Activated T-cell treated with anti-CD3 and anti-CD28 coated beads, Interleukin-2, amount 50 U/mL, for 72 hours (primary cell): ENCODE measurements at places on chromosomes 12 and 14. TPM values are rescaled to one million over a fixed set of nuclear protein-coding genes. Genes with fewer than 3 reads are reported as not detected.
A peak's percentile ranks its signal among the peaks of the same experiment; 100 is the strongest.

Gene OR10G2
- not detected for total RNA-seq

DNA sequence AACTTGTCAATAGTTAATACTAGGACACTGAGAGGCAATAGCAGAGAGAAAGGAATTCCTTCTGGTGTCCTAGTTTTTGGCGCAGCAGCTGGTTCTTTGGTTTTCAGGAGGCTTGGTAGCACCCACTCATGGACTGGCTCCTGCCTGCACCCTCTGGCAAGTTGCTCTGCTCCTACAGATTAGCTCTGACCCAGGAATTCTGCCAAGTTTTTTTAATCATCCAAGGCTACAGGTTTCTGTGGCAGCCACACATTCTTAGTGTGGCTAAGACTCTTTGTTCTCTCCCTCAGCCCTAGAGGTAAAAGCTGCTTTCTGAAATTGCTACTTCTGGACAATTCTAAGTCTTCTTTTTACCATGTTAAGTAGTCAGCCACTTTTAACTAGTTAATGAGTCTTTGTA lies 72.0 kb upstream of the FKBP4 start:
- no peak overlapping the region for H3K27ac ChIP-seq
- DNase-seq, result no peak
- H3K27me3 ChIP-seq, result no peaks in the 10 kb centered on the region
- no peaks in the 10 kb centered on the region for H3K36me3 ChIP-seq
- no peaks in the 10 kb centered on the region for H3K4me1 ChIP-seq

Gene GLIPR1L1
- total RNA-seq, result not detected

GRCh38 chr12:132437252-132437932 lies 52.6 kb upstream of the FBRSL1 start:
- H3K36me3 ChIP-seq, result no peaks in the 10 kb centered on the region
- peaks cover 31% of the 10 kb centered on the region for H3K4me1 ChIP-seq
- peak overlapping the region; percentile 32 for H3K4me3 ChIP-seq
- no peak for DNase-seq
- no peaks in the 10 kb centered on the region for H3K27me3 ChIP-seq
- no peak overlapping the region for H3K27ac ChIP-seq

GRCh38 chr12:43887397-43887796 lies 51.5 kb downstream of the TMEM117 start:
- H3K36me3 ChIP-seq, result peaks cover 4% of the 10 kb centered on the region
- no peaks in the 10 kb centered on the region for H3K27me3 ChIP-seq
- no peaks in the 10 kb centered on the region for H3K4me1 ChIP-seq
- H3K4me3 ChIP-seq, result no peak overlapping the region
- H3K27ac ChIP-seq, result no peak overlapping the region

DNA sequence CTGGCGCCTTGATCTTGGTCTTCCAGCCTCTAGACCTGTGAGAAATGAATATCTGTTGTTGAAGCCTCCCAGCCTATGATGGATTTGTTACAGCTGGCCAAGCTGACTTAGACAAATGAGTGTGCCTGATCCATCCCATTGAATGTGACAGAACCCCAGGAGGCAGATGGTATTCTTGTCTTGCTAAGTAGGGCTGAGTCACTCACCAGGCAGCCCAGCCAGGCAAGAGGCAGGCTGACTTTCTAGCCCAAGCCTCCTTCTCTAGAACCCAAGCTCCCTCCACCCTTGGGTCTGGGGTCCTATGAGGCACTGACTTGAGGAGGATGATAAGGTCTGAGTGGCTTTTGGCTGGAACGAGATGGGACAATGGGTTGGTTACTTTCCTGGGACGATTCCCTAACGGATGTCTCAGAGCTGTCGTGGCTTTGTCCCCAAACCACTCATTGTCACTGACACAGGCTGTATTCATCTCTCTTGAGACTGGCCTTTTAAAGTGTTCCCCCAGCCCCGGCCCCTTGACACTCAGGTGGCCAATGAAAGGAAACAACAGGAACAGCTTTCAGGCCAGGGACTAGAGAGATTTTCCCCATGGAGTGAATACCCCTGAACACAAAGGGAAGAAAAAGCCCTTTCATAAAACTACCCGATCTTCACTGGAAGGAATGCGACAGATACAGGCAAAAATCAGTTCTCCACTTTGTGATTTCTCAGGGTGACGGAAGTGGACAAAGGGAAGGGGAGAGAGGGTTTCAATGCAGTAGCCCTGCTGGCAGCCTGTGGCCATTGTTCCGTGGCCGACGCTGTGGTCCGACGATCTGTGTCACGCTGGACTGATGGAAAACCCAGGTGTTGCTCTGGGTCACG lies 264.2 kb downstream of the AACS start:
- peaks cover 23% of the 10 kb centered on the region for H3K27me3 ChIP-seq
- H3K27ac ChIP-seq, result no peak overlapping the region
- H3K4me3 ChIP-seq, result no peak overlapping the region
- DNase-seq, result no peak
- H3K4me1 ChIP-seq, result no peaks in the 10 kb centered on the region

GRCh38 chr12:112808156-112808555 lies 16.6 kb downstream of the RPH3A start:
- DNase-seq, result no peak
- H3K27ac ChIP-seq, result no peak overlapping the region
- H3K4me1 ChIP-seq, result no peaks in the 10 kb centered on the region
- H3K36me3 ChIP-seq, result no peaks in the 10 kb centered on the region
- no peak overlapping the region for H3K4me3 ChIP-seq

DNA sequence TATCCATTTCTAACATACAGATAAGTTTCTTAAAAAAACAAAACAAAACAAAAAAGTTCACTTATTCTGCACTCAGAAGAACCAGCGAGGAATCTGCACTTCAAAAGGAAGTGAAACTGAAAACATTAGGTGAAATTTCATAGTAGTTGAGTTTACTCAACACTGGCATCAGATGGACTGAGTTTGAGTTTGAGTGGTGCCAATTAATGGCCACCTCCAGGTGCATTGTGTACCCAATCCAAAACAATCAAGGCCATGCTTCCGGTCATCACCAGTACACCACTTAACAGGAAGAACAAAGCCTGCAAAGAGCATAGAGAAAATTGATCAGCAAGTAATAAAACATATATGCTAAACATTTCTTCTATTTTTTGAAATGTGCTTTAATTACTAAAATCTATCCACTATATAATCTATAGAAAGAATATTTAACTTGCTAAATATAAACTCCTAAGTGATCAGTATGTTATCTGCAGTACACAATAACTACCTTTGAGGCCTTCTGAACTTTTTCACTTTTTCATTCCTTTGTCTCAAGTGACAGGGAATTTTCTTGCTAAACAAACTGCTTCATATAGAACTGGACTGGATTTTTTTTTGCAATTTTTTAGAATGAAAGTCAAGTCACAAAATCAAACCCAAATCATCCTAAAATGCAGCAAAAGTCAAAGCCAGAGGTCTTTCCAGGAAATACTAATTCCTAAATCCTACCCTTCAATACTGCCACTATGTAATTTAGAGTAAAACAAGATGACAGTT lies 11.5 kb downstream of the SLC38A2 start:
- H3K4me1 ChIP-seq, result peaks cover 57% of the 10 kb centered on the region
- peak overlapping the region; percentile 84 for H3K27ac ChIP-seq
- DNase-seq, result no peak
- H3K4me3 ChIP-seq, result no peak overlapping the region

- H3K4me1 ChIP-seq, result peaks cover 15% of the 10 kb centered on the region
- DNase-seq, result no peak
- no peaks in the 10 kb centered on the region for H3K27me3 ChIP-seq
- no peak overlapping the region for H3K27ac ChIP-seq
Measured at GRCh38 chr12:124395986-124396385, 101.1 kb downstream of the RFLNA start.

GRCh38 chr12:120376934-120377572 lies 8.1 kb upstream of the MSI1 start:
- no peak overlapping the region for H3K27ac ChIP-seq
- H3K36me3 ChIP-seq, result no peaks in the 10 kb centered on the region
- H3K4me1 ChIP-seq, result no peaks in the 10 kb centered on the region
- no peak for DNase-seq

DNA sequence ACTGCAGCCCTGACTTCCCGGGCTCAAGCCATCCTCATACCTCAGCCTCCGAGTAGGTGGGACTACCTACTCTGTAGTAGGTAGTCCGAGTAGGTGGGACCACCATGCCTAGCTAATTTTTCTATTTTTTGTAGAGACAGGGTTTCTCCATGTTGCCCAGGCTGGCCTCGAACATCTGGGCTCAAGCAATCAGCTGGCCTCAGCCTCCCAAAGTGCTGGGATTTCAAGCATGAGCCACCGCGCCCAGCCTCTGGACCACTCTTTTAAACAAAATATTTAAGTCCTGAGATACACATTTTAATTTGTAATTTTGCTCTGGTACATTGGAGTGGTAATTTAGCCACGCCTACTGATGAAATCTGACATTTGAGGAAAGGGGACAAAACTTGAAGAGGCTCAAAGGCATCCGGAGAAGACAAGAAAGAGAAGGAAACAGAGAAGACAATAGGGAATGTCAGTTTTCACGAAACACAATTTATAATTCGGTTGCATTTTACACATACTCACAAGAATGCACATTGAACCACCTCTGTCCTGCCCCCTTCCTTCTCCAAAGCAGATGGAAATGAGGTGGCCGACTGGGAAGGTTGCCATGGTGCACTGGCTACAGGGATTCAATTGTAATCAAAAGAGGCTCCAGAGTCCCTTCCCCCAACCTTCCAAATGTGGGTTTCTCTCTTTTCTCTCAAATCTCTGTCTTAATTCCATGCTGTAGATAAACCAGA lies 9.7 kb upstream of the TUBA1A start:
- H3K36me3 ChIP-seq, result no peaks in the 10 kb centered on the region
- no peak overlapping the region for H3K27ac ChIP-seq
- H3K4me3 ChIP-seq, result no peak overlapping the region
- H3K4me1 ChIP-seq, result peaks cover 16% of the 10 kb centered on the region

Gene NINJ2
- 3.0 TPM for total RNA-seq

Gene KDM2B
- total RNA-seq, result 43.4 TPM

DNA sequence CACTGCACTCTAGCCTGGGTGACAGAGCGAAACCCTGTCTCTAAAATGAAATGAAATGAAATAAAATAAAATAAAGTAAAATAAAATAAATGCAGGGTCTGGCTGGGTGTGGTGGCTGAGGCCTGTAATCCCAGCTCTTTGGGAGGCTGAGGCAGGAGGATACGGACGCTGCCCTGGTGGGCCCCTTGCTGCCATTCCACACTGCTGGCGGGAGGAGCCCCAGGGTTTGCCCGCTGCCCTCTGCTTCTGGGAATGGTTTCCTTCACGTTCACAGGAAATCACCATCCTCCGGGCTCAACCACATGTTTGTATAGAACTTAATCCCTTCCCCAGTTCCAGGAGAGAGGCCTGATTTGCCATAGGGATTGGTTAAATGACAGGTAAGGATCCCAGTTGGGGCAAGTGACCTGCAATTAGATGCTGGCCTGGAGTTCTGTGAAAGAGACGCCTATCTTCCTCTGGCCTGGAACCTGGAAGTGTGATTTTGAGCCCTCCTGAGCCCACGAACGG lies 29.3 kb downstream of the CALM1 start:
- H3K4me1 ChIP-seq, result no peaks in the 10 kb centered on the region
- no peak overlapping the region for H3K4me3 ChIP-seq
- H3K36me3 ChIP-seq, result no peaks in the 10 kb centered on the region
- no peaks in the 10 kb centered on the region for H3K27me3 ChIP-seq
- DNase-seq, result no peak

Gene CLEC9A
- total RNA-seq, result not detected

Gene INHBC
- not detected for total RNA-seq

Gene KRT72
- total RNA-seq, result 2.3 TPM

- no peak for DNase-seq
- H3K36me3 ChIP-seq, result no peaks in the 10 kb centered on the region
- no peaks in the 10 kb centered on the region for H3K27me3 ChIP-seq
Measured at GRCh38 chr12:30582943-30583342, 112.7 kb downstream of the IPO8 start.

- no peaks in the 10 kb centered on the region for H3K27me3 ChIP-seq
- peak; percentile 16 for DNase-seq
- peaks cover 11% of the 10 kb centered on the region for H3K4me1 ChIP-seq
- no peak overlapping the region for H3K27ac ChIP-seq
Measured at GRCh38 chr14:69090187-69090789, 62.6 kb downstream of the DCAF5 start.

DNA sequence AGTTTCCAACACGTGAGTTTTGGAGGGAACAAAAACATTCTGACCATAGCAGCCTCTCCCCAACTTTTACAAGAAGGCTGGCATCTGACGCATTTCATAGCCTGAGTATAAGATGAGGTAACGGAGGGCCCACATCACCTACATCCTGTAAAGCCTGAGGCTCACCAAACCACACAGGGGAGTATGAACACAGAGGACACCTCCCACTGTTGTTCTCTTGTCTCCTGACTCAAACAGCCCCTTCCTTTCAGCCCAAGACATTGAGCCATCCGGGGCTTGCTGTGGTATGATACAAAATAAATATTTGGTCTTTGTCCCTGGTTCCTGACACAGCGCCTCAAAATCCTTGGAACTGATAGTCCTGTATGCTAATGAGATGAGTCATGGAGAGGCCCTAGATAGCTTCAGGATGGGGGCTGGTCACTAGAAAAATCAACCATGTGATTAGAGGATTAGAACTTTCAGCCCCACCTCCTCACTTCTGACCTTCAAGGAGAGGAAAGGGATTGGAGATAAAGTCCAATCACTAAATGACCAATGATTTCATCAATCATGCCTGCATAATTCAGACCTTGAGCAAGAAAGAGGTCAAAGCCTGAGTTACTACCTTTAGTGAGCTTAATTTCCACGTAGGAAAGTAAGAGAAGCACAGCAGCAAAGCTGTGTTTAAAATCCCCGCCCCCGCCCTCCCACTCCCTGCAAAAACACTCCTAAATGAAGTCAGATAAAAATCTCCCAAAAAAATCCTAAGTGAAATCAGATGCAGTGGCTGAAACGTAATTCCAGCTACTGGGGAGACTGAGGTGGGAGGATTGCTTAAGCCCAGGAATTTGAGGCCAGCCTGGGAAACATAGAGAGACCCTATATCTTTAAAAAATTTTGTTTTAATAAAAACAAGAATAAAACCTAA lies 236.4 kb downstream of the PCNX1 start:
- H3K27ac ChIP-seq, result peak overlapping the region; percentile 89

Gene NUP107
- 100 TPM for total RNA-seq

Gene NRXN3
- not detected for total RNA-seq

DNA sequence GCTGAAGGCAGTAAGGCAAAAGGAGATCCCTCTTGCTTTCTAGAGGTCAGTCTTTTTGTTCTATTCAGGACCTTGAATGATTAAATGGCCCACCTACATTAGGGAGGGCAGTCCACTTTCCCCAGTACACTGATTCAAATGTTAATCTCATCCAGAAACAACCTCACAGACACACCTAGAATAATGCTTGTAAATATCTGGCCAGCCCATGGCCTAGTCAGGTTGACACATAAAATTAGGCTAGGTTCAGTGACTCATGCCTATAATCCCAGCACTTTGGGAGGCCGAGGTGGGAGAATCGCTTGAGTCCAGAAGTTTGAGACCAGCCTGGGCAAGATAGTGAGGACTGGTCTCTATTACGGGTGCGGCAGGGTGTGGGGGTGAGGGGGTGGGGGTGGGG lies 43.5 kb downstream of the MIPOL1 start:
- no peak overlapping the region for H3K4me3 ChIP-seq
- no peaks in the 10 kb centered on the region for H3K27me3 ChIP-seq
- DNase-seq, result no peak
- H3K4me1 ChIP-seq, result no peaks in the 10 kb centered on the region
- no peak overlapping the region for H3K27ac ChIP-seq
- H3K36me3 ChIP-seq, result no peaks in the 10 kb centered on the region

Gene SMIM41
- not detected for total RNA-seq
